ENCODE measurements at places on chromosomes 3 and 15.

GRCh38 chr3:20344400-20344959 lies 158.5 kb upstream of the SGO1 start:
- ATAC-seq, result no peak

GRCh38 chr15:48001393-48002039 lies 119.3 kb upstream of the SLC24A5 start:
- ATAC-seq, result no peak

DNA sequence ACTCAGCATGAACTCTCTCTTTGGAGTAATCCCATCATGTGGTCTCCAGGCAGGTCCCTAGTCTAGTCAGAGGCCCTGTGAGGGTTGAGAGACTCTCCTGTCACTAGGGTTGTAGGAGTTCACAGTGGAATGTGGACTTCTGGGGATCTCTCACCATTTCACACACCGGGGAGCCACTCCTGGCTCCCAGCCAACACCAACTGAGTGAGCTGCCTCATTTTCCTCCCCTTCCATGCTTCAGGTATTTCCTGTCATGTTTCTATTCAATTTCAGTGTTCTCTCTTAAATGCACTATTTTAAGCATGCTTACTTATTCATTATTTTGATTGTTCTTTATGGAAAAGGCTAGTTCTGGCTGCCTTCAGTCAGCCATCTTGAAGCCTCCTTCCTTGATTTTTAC lies 467.5 kb upstream of the ARL6 start:
- no peak for ATAC-seq

DNA sequence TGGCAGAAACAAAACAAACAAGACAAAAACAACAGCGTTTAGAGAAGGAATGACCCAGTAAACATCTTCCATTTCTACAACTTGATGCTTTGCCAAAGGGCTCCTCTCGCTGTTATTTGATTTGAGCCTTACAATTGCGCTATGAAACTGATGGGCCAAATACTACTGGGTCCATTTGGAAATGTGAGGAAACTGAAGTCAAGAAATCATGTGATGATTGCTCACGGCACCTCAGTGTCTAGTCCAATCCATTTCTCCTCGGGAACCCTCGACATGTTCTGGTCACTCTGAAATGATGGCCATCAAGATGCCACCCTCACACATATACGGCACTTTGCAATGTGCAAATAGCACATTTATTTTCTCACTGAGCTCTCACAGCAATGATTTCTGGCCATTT lies 136.0 kb downstream of the UACA start:
- no peak for ATAC-seq

- no peak for ATAC-seq
Measured at GRCh38 chr3:52794612-52795099, at the start of gene ITIH3. ITIH3 (plus strand) TSS chr3:52794796; CDS start chr3:52794804, 8 bp downstream.

DNA sequence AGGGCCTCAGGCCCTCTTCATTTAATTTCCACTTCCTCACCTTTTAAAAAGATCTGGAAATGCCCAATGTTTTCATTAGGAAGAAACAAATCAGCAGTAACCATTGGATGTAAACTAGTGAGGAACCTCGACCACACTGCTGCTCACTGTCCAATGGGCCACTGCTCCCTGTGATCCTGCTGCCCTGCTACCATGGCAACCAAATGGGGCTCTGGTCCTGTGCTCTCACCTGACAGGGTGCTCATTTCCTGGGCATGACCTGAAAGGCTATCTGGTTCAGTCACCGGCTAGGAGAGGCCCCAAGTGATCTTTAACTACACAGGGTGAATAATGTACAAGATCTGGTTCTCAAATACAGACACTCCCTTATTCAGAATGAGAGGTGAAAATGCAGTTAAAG lies 54.6 kb downstream of the ARHGEF3 start:
- no peak for ATAC-seq
